ENCODE measurements at places on chromosomes 3 and 15. TPM values are rescaled to one million over a fixed set of nuclear protein-coding genes. Genes with fewer than 3 reads are reported as not detected.
A peak's percentile ranks its signal among the peaks of the same experiment; 100 is the strongest.

GRCh38 chr3:82048711-82049110 lies 287.3 kb upstream of the GBE1 start:
- DNase-seq, result no peak

DNA sequence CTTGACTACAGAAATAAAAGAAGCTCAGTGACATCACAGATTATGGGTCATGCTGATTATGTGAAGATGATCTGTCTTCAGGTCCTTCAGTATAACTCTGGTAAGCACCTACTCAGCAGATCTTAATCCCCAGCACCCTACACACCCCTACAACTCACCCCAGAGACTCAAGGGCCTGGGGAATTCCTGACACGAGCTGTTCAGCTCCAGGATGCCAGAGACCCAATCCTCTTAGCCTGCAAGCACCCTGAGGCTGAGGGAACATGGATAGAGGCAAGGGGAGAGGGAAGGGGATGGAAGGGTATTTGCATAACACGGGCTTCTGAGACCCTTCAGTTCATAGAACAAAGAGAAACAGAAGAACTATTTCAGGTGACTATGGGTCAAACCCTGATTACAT lies 13.0 kb downstream of the GLB1 start:
- DNase-seq, result no peak

- DNase-seq, result no peak
Measured at GRCh38 chr3:100523050-100523760, 30.8 kb downstream of the TMEM45A start.

GRCh38 chr3:57961177-57961827 lies 46.9 kb upstream of the FLNB start:
- DNase-seq, result no peak

DNA sequence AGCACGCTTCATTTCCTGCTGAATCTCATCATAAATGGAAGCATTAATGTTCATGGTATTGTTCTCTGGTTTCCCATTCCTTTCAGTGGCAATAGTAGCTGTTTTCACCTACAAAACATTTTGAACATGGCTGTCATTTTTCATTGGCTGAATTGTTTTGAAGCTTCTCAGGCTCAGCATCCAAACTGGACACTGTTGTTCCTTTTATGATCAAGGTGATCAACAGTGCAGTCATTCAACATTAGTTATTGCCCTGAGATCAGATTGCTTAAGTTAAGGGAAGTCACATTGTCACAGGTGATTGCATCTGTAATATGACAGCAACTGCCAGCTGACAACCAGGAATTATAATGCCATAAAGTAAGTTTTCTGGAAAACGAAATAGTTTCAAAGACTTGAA lies 46.9 kb downstream of the SATB1 start:
- DNase-seq, result no peak

GRCh38 chr3:195542316-195542697 lies 818 bp downstream of the PPP1R2 start:
- DNase-seq, result no peak

DNA sequence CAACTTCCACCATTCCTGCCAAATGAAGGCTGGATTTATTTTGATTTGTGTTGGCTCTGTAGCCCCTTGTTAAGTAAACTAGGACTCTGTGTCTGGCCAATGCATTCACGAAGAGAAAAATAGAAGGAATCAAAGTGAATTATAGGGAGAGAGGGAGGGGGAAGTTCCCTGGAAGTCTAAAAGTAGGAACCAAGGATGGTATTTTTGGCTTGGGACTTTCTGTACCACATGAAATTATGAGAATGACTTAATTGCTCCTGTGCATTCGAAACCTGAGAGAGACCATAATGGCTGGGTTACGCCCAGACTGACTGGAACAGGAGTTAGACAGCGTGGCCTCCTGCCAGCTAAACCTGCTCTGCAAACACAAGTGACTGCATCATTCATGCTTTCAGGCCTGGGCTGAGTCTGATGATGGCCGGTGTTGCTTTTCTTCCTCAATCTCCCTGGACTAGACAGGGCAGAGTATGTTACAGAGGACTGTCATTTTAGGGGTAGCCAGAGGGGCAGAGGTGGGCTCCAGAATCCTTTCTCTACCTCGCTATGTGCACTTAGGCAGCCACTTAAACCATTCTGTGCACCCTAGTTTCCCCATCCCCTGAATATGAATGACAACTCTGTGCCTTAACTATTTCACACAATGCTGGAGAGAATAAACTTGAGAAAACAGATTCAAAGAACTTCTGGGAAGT lies 58.9 kb downstream of the MYO1E start:
- no peak for DNase-seq

DNA sequence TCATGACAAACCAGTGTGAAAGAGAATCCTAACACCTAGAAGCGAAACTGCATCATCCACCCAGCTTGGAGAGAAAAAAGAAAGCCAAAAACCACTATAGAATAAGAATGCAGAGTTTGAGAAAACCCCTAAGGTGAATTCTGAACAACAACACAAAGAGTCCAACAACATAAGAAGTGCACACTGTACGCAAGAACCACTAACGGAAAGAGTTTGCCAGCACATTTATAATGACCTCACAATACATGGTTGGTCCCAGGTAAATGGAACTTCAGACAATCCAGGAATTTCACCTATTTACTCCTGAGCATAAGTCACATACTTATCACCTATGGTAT lies 128.3 kb upstream of the BHLHE40 start:
- peak; percentile 64 for DNase-seq

GRCh38 chr15:97463696-97464095 lies 496.8 kb upstream of the ARRDC4 start:
- DNase-seq, result no peak

DNA sequence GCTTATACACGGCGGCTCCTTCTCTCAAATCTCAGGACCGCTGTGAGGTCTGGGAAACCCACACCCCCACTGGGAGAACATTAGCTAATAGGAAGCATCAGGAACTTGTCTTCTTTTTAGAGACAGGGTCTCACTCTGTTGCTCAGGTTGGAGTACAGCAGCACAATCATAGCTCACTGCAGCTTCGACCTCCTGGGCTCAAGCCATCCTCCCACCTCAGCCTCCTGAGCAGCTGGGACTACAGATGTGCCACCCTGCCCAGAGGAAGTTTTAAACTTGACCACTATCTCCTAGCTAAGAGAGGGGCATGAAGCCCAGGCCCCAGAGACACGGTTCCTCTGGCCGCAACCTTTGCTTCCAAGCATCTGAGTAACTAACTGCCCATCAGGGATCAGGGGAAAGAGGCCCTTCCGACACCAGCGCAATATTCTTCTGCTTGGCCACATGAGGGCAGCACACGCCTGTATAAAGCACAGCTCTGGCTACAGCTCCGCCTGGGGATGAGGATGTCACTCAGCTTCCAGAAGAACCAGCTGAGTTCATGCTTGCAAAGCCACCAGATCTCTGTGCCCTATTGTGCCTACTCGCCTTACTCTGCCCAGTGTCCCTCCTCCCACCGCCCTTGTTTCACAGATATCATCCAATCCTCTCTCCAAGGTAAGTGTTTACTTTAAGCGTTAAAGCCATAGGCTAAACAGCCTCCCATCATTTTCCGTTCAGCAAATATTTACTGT lies 57.6 kb upstream of the SLC6A11 start:
- peak; percentile 67 for DNase-seq

- DNase-seq, result no peak
Measured at GRCh38 chr15:56017920-56018319, 24.5 kb upstream of the NEDD4 start.

- DNase-seq, result no peak
Measured at GRCh38 chr3:146948186-146948585, 343.0 kb upstream of the PLSCR5 start.

DNA sequence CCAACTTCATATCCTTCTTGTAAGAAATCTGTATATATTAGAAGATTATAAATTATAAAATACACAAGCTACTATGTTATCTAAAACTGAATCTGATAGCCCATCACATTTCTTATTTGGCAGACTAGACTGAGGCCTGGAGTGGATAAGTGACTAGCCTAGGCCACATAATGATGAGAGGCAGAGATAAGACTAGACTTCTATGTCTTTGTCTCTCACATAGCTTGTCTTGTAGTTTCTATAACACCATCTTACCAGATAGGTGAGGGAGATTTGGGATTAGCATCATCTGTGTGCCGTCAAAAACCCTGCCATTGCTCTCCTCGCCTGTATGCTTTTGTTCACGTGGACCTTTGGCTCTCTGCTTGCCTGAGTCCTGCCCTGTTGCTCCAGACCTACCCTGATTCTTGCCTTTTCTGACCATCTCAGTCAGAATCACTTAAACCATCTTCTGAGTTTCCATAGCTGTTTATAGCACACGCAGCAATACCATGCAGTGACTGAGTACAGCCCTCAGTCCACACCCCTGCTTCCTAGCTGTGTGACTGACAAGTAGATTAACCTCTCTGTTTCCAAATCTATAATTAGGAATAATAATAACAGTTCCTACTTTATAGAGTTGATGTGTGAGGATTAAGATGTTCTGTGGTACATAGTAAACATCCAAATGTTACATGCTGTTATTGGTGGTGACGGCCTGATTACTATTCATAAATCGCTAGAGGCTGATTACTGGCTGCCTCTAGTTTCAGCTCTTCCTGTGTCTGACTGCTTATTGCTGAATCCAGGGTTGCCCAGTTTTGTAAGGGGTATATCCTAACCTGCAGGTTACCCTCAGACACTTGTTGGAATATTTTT lies 49.7 kb downstream of the PDE8A start:
- DNase-seq, result no peak

DNA sequence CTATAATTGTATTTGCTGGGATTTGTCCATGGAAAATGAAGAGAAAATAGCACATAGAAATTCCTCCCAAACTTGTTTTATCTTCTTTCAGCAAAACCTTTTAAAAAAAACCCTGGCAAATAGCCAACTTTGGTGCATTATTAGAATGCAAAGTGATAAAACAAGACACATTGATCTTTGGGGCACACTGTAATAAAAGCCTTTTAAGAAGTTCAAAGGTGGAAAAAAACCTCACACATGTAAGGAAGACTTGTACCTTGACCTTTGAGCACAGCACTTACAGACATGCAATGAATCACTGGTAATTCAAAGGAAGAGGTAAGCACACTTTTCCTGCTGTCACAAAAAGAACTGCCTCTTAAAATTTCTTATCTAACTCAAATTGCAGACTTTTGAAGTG lies 8.0 kb upstream of the MORC1 start:
- DNase-seq, result no peak

GRCh38 chr3:29255854-29256696 lies 24.8 kb upstream of the RBMS3 start:
- DNase-seq, result no peak

GRCh38 chr15:56207711-56208110 lies 36.0 kb downstream of the RFX7 start:
- DNase-seq, result no peak

DNA sequence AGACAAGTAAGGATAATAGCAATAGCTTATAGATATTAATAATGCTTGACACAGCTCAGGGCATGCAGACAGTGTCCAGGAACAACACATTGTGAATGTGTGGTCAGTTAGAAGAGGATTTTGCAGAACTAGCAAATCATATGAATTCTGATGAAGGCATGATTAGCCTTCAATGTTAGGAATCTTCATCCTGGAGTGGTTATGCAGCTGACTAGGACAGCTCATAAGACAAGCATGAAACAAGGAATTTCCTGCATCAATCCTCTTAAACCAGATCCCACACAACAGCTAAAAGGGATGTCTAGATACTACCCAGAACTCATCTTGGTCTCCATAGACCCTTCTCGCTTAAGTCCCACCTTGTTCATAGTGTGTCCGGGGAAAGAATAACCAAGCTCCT lies 499.0 kb upstream of the ATP11B start:
- DNase-seq, result no peak

- DNase-seq, result no peak
Measured at GRCh38 chr3:118001380-118001779, 1033.3 kb downstream of the IGSF11 start.

DNA sequence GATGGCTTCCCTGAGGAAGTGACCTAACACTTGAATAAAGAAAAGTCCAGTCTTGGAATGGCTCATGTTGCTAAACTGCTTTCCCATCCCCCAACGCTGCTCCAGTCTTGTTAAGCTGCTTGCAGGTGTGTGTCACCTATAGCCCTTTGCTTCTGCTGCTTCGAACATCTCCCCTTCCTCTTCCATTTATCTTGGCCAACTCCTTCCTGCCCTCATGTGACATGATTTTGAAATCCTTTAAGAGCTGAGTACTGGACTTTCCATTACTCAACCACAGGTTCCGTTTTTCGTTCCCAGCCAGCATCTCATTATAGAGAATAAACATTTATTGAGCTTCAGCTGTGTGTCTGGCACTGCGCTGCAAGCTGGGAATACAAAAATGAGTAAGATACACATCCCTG lies 1.7 kb downstream of the ATG7 start:
- DNase-seq, result no peak

GRCh38 chr15:83581381-83581780 lies 72.5 kb upstream of the ADAMTSL3 start:
- DNase-seq, result no peak

DNA sequence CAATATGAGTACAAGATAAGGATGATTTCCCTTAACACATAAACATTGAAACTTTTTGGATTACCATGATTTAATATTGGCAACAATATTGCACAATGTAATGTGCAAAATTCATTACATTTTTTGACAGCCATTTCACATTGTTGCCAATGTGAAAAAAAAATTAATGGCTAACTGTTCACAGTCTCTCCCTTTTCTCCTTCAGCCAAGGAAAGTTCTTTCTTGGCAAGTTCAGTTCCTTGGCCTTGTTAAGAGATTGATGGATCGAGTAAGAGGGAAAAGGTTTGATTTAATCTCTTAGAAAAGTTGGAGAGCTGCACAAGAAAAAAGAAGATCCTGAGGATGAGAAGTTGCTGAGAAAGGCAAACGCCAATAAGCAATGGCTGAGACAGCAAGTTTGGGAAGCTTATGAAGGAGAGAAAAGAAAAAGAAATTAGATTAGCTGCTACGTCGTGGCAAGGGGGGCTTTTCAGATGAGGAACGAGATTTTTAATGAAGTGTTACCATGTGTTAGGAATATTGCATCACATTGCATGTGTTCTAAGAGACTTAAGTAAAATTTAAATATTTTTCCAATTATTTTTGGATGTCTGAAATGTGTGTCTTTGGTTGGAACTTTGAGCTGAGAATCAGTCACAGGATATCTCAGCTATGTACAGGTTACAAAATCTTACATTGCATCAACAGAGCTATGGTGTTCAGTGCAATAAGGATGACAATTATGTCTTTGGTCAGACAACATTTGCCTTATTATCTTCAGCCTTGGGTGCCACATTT lies 61.4 kb upstream of the ZNF280D start:
- no peak for DNase-seq

GRCh38 chr3:28844298-28845005 lies 436.4 kb upstream of the RBMS3 start:
- DNase-seq, result no peak

GRCh38 chr3:49294343-49294742 lies 17.3 kb upstream of the C3orf62 start:
- no peak for DNase-seq

GRCh38 chr3:132641837-132642538 lies 17.6 kb downstream of the ACAD11 start:
- no peak for DNase-seq

GRCh38 chr3:123559040-123559861 lies 25.6 kb downstream of the HACD2 start:
- no peak for DNase-seq

- no peak for DNase-seq
Measured at GRCh38 chr3:27688053-27688452, 34.1 kb downstream of the EOMES start.

- DNase-seq, result no peak
Measured at GRCh38 chr15:93209690-93210445, 120.9 kb upstream of the RGMA start.

Gene CCRL2
- 0.89 TPM for total RNA-seq

Gene MEIS2
- total RNA-seq, result not detected

Gene SLC49A4
- total RNA-seq, result 1.4 TPM

Gene LMCD1
- 0.94 TPM for total RNA-seq

Gene LPCAT4
- total RNA-seq, result 66.8 TPM

Gene CHRM5
- total RNA-seq, result not detected

Gene DNAJA4
- total RNA-seq, result 40.1 TPM

Gene CGNL1
- total RNA-seq, result not detected

Gene PLA1A
- total RNA-seq, result 0.19 TPM
